ENCODE measurements at places on chromosomes 2 and 18. TPM values are rescaled to one million over a fixed set of nuclear protein-coding genes. Genes with fewer than 3 reads are reported as not detected.

GRCh38 chr2:179936141-179936540, 71.0 kb downstream of the CWC22 start:
- DNase-seq: no peak

DNA sequence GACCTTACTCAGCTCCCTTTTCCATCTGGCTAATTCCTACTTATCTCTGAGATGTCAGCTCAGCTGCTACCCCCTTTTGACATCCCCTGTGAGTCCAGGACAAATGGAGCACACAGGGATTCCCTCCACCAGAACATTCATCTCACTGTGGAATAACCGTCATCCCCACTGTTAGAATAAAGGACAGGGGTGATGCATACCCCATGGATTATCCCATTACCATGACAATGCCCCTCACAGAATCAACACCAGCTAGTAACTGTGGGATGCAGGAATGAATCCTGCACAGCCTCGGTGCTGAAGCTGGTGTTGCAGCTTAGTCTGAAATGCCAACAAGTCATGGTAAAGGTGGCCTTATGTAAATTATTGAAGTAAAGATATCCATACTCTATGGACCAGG, 624.8 kb upstream of the RAB6C start:
- no peak for DNase-seq

DNA sequence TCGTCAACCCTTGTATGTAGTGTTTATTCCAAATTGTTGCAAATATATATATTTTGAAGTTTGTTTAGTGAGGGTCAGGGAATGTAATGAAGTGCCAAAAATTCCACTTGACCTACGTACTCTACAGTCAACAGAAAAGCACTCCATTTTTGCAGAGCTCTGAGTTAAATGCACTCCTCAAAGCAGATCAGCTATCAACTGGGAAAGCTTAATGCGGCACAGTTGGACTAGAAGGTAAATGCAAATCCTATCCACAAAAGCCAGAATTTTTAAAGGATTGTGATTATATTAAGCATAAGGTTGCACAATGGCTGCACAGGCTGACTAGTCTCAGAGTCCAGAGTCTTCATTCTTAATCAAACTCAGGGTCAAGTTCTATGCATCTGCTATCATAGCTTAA, 577.1 kb downstream of the ARHGAP15 start:
- no peak for DNase-seq

GRCh38 chr2:15812187-15812780, 128.1 kb upstream of the MYCN start:
- no peak for DNase-seq

DNA sequence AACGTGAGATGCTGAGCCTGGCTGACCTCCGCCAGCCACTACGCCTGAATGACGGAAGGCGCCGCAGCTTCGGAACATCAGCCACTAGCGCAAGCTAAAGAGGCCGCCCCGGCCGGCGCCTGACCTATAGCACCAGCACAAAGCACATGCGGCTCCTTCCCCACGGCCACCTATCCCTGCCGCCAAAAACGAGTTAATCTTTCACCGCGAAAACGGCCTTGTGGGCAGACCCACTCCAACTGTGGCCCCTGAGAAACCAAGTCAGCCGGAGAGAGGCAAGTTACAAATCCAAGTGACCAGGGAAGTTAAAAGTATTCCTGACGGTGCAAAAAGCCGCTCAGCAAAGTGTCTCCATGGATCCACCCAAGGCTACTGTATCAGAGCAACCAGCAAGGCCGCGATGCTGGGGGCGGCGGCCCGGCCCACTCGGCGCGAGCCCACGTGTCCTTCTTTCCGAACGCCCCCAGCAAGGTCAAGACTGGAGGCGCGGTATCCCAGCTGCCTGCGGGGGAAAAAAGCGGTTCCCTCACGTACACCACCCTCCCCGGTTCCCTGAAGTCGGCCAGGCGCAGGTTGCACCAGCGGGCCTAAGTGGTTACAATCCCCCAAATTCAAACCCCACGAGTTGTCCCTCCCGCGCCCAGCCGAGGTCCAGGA, 575 bp downstream of the HSPD1 start:
- DNase-seq: peak; percentile 82

DNA sequence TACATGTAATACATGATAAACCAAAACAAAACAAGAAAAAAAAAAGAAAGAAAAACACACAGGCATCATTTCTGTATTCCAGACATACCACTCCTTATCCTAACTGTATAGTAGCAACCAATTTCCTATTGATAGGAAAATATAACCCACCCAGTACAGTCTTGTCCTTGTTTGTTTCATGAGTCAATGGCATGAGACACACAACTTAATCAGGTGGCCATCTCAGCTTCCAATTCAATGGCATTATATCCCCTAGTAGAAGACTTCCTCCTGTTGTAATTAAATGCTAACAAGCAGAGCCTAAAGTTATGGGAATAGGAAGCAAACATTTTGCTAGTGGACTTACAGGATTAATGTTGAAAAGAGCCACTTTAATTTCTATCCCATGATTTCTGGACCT, 121.0 kb upstream of the NOL4 start:
- DNase-seq: no peak

DNA sequence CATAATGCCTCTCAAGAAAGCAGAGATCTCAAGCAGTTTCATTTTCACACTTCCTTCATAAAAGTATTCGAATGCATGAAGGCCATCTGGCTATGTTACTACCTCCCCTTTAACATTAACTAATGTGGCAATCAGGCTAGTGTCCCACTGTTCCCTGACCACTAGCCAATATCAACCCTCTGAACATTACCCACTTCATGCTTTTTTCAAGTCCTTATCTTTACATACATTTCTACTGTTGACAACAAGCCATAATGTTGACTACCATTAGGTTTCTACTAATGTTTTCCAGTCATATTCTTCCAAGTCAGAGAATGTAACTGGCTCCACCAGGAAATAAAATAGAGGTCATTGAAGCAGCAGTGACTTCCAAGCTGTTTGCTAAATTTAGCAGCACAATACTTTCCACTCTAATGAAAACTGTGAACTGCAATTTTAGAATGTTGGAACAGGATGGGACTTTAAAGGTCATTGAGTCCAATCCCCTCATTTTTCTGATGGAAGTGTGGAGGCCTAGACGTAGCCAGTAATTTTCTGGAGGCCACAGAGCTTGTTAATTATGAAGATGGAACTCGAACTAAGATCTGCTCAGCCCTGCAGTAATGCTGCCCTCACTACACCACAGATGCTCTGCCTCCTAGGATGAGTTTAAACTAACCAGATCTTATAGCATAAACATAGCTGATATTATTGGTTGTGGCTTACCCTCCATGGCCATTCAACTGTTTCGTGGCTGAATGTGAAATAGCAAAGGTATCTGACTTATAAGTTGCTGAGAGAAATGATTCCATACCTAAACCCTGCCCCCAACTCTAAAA, 630 bp upstream of the PPP1R1C start:
- no peak for DNase-seq

- no peak for DNase-seq
These were observed 234.0 kb downstream of the ZNF407 start for GRCh38 chr18:74831571-74832250.

- DNase-seq: no peak
These were observed 81.9 kb downstream of the EHBP1 start for GRCh38 chr2:62787386-62787785.

DNA sequence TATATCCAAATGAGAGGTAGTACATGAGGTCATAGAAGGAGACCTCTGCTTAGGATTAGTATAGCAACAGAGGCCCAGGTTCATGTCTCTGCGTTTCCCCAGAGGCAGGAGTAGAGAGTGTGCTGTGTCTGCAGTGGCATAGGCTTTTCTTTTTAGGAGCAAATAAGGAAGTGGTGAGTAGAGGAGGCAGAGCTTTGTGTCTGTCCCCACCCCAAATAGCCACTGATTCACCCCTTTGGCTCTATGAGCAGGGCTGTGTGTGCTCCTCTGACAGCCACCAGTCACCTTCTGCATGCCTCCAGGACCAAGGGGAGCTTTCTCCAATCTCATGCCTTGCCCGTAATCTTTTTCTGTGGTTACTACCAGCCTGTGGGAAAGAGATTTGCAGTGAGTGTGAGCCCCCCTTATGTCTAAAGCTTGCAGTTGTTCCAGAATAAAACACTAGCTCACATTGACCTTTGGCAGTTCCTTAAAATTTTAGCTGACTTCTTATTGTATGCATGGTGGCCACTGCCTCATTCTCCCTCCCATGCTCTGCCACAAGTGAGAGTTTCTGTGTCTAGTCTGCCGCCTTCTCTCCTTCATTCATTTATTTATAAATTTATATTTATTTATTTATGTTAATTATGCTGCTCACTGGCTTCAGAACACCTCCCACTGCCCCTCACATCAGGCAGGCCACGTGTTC, 23.5 kb upstream of the ELAC1 start:
- DNase-seq: no peak

DNA sequence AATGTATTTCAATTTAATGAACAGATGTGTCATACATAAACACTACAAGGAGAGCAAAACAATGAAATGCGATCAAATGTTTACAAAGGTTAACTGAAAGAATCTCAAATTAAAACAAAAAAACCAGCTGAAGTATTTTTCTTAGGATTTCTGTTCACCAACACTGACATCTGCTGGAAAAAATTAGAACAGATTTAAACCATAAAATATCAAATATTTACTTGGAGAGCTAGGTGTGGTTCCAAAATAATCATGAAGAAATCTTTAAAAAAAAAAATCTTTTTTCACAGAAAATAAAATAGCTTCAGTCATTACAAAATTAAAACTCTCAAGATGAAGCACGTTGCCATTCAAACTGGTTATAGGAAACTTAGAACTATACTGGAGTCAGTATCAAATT, 13.8 kb downstream of the MMADHC start:
- no peak for DNase-seq

- no peak for DNase-seq
These were observed 264.9 kb downstream of the ICOS start for GRCh38 chr2:204201507-204201906.

GRCh38 chr2:229088517-229088913, 182.6 kb downstream of the PID1 start:
- no peak for DNase-seq

GRCh38 chr2:219570194-219570923, 980 bp downstream of the OBSL1 start:
- DNase-seq: peak; percentile 46

GRCh38 chr18:73947180-73947921, 200.3 kb downstream of the FBXO15 start:
- DNase-seq: no peak

GRCh38 chr2:19361325-19361990, 3.0 kb upstream of the OSR1 start:
- DNase-seq: no peak

DNA sequence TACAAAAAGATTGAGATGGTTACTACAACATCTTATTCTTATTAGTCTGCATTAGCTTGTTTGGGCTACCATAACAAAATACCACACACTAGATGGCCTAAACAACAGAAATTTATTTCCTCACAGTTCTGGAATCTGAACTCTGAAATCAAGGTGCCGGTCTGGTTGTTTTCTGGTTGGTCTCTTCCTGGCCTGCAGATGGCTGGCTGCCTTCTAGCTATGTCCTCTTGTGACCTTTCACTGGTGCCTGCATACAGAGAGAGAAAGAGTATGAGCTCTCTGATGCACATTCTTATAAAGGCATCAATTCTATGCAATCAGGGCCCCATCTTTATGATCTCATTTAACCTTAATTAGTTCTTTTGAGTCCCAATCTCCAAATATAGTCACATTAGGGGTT, 696.5 kb downstream of the TDRD15 start:
- no peak for DNase-seq

- DNase-seq: no peak
These were observed 6.0 kb upstream of the SLC35F6 start for GRCh38 chr2:26757873-26758789.

- no peak for DNase-seq
These were observed 83.2 kb upstream of the FRZB start for GRCh38 chr2:182949572-182950189.

- DNase-seq: peak; percentile 53
These were observed at the start of gene GALNT14 for GRCh38 chr2:31138037-31138962. Gene GALNT14, minus strand, starts transcription at chr2:31138440. Its CDS starts 354 bp downstream, at chr2:31138086.

GRCh38 chr2:229660951-229661350, 53.4 kb downstream of the DNER start:
- DNase-seq: no peak

DNA sequence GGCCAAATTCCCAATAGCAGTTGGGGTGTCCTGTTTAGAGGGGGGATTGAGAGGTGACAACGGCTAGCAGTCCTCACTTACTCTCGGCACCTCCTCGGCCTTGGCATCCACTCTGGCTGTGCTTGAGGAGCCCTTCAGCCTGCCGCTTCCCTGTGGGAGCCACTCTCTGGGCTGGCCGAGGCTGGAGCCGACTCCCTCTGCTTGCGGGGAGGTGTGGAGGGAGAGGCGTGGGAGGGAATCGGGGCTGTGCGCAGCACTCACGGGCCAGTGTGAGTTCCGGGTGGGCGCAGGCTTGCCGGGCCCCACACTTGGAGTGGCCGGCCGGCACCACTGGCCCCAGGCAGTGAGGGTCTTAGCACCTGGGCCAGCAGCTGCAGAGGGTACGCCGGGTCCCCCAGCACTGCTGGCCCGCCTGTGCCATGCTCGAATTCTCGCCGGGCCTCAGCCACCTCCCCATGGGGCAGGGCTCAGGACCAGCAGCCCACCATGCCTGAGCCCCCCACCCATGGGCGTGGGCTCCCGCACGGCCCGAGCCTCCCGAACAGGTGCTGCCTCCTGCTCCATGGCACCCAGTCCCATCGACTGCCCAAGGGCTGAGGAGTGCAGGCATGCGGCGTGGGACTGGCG, 705.9 kb upstream of the ZNF804A start:
- no peak for DNase-seq

- DNase-seq: peak; percentile 55
These were observed 587 bp downstream of the SUMO1 start for GRCh38 chr2:202237787-202238233.

DNA sequence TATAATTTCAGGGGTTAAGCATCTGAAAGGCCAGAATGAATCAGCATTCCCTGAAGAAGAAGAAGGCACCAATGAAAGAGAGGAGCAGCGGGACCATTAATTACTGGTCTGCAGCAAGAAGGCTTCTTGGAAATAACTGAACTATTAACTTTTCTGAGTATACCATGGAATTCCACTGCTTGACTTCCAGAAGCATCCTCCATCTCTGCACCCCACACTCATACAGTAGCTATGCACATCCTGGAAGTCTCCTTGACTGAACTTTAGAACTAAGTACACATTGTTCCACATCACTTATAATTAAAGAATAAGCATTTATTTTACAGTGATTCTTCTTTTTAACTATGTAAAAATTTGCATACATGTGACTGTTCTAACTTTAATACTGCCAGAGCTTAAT, 131.5 kb downstream of the PPP1R1C start:
- no peak for DNase-seq

GRCh38 chr2:199460101-199460671, 2.4 kb upstream of the SATB2 start:
- no peak for DNase-seq

REG3A gene
- 0.45 TPM for total RNA-seq

ANKRD29 gene
- 0.33 TPM for total RNA-seq

DOK1 gene
- total RNA-seq: 2.8 TPM

CNTNAP5 gene
- not detected for total RNA-seq

SIX2 gene
- total RNA-seq: not detected

KYNU gene
- 38.6 TPM for total RNA-seq

EIF2B4 gene
- 17.4 TPM for total RNA-seq

IL1RN gene
- 16.0 TPM for total RNA-seq

EHD3 gene
- 10.6 TPM for total RNA-seq

TCF7L1 gene
- total RNA-seq: 5.7 TPM

TRABD2A gene
- total RNA-seq: 0.68 TPM

TMEFF2 gene
- not detected for total RNA-seq

DTNA gene
- 1.6 TPM for total RNA-seq

FLACC1 gene
- total RNA-seq: 0.55 TPM

SLC9A4 gene
- not detected for total RNA-seq
